ENCODE measurements at places on chromosomes 7 and 10. TPM values are rescaled to one million over a fixed set of nuclear protein-coding genes. Genes with fewer than 3 reads are reported as not detected.

PLXDC2 gene
- total RNA-seq = 20.5 TPM

GSTO1 gene
- 91.6 TPM for total RNA-seq

C1QL3 gene
- not detected for total RNA-seq

KCND2 gene
- total RNA-seq = 14.5 TPM

VAX1 gene
- total RNA-seq = not detected

EN2 gene
- 1.5 TPM for total RNA-seq

DNA sequence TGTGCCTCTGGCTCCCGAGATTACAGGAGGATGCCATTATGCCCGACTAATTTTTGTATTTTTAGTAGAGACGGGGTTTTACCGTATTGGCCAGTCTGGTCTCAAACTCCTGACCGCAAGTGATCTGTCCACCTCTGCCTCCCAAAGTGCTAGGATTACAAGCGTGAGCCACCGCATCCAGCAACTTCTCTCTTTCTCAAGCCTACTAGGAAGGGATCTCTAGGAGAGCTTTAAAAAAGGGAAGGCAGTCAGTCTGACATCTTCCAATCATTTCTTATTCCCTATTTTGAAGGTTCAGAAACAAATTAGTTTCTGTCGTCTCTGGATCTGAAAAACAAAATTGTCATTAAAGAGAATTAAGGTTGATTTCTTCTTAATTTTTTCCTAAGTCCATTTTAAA, 2.5 kb upstream of the TMEM26 start:
- no peaks in the 10 kb centered on the region for H3K27me3 ChIP-seq
- no peak for DNase-seq
- peaks cover 4% of the 10 kb centered on the region for H3K4me1 ChIP-seq
- no peak overlapping the region for H3K27ac ChIP-seq
- no peaks in the 10 kb centered on the region for H3K36me3 ChIP-seq

DNA sequence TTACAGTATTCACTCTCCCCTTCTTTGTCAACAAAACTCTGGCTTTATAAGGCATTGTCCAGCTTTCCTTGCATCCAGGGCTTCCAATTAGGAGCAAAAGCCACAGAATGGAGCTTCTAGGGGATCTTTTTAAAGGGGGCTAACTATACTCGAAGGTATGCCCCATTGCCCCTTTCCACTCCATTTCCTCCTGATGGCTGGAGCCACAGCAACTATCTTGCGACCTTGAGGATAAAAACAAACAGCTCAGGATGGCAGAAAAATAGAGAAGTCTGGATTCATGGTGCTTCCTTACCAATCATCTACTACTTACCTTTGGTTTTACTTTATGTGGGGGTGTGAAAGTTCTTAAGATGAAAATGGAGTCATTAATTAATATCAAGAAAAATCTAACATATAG, 206.3 kb upstream of the PODXL start:
- no peak for DNase-seq
- H3K27ac ChIP-seq = no peak overlapping the region
- H3K36me3 ChIP-seq = no peaks in the 10 kb centered on the region

DNA sequence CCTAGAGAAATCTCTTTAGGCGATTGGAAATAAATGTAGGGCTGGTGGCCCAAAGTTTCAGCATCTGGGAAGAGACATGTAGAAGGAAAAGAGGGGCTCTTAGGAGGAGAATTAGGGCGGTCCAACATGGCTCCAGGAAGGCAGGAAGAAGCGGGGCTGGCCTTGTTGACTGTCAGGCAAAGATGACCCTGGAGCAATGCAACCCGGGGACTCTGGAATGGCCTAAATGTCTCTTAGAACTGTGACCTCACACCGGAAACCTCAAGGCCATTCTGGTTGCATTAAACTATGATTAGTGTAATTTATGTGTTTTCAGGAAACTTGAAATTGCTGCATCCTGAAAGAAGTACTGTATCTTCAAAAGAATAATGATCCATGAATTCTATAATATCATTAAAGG, 66.8 kb downstream of the NRP1 start:
- peaks cover 3% of the 10 kb centered on the region for H3K27me3 ChIP-seq
- no peaks in the 10 kb centered on the region for H3K36me3 ChIP-seq
- no peak overlapping the region for H3K4me3 ChIP-seq

GRCh38 chr10:93452143-93452542, 30.0 kb downstream of the MYOF start:
- no peaks in the 10 kb centered on the region for H3K27me3 ChIP-seq
- no peak overlapping the region for H3K4me3 ChIP-seq
- no peaks in the 10 kb centered on the region for H3K36me3 ChIP-seq
- H3K4me1 ChIP-seq = no peaks in the 10 kb centered on the region
- no peak for DNase-seq
- H3K27ac ChIP-seq = no peak overlapping the region

DNA sequence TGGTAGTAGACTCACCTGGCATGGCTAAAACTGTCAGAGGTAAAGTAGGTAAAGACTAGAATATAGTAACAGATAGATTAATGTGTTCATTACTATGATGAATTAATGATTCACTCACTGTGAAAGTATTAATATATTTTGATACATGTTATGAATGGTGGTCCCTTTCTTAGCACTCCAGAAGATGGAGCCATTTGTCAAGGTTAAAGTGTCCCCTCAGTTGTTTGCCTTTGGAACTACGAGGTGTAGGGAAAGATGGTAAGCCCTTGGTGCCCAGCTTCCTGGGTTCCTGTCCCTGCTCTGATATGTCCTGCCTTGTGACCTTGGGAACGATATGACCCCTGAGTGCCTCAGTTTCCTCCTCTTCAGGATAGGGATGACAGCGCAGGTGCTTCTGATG, 49.4 kb downstream of the HTRA1 start:
- no peak for DNase-seq
- H3K27ac ChIP-seq = no peak overlapping the region
- H3K4me3 ChIP-seq = no peak overlapping the region
- peaks cover 2% of the 10 kb centered on the region for H3K4me1 ChIP-seq
- no peaks in the 10 kb centered on the region for H3K27me3 ChIP-seq

- H3K4me1 ChIP-seq = peaks cover 3% of the 10 kb centered on the region
- no peak for DNase-seq
- peak overlapping the region; percentile 58 for H3K4me3 ChIP-seq
Observed at GRCh38 chr7:70696201-70696754, 435.7 kb upstream of the GALNT17 start.

DNA sequence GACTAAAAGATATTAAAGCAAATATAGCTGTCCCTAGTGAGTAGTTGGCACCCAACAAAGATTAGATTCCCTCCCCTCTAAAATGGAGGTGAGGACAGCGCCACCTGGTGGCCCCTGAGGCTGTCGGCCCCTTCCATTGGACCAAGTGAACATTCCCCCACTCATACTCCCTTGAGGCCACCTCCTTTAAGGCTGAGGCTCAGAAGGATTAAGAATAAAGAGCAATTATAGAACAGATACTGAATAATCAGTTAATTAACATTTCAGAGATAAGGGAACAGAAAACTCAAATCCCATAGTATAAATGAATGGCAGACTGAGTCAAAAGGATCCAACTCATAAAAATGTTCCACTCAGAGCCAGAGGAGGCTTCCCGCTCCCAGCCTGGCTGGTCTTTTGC, 130.4 kb upstream of the GHITM start:
- no peak overlapping the region for H3K27ac ChIP-seq
- no peaks in the 10 kb centered on the region for H3K36me3 ChIP-seq
- no peak for DNase-seq
- H3K4me3 ChIP-seq = no peak overlapping the region
- no peaks in the 10 kb centered on the region for H3K27me3 ChIP-seq

DNA sequence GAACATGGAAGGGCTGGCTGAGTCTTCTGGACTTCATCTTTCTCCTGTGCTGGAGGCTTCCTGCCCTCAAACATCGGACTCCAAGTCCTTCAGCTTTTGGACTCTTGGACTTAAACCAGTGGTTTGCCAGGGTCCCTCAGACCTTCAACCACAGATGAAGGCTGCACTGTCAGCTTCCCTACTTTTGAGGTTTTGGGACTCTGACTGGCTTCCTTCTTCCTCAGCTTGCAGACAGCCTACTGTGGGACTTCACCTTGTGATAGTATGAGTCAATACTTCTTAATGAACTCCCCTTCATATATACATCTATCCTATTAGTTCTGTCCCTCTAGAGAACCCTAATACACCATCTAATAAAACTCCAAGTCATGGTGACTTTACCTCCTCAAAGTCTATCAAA, 4.0 kb upstream of the CLEC5A start:
- H3K4me1 ChIP-seq = no peaks in the 10 kb centered on the region
- no peak overlapping the region for H3K4me3 ChIP-seq

DNA sequence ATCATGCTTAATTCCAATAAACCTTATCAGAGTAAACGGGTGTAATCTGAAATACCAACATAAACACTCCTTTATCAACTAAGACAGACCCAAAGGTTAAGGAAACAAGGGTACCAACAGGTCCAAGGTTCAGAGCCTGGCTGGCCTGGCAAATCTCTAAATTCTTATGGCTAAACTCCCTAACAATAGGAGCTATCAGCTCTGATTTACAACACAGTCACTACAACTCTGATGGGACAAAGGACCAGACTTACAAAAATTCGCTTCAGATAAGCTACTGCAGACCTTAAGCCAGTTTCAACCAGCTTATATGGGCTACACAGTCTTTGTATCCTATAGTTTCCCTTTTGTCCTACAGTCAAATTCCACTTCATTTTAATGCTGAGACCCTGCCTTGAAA, 381.9 kb downstream of the ZWINT start:
- H3K27me3 ChIP-seq = no peaks in the 10 kb centered on the region
- H3K4me1 ChIP-seq = no peaks in the 10 kb centered on the region
- H3K27ac ChIP-seq = no peak overlapping the region
- DNase-seq = no peak
- no peak overlapping the region for H3K4me3 ChIP-seq

GRCh38 chr7:78172267-78172757, 373.7 kb downstream of the PHTF2 start:
- H3K36me3 ChIP-seq = no peaks in the 10 kb centered on the region
- H3K27ac ChIP-seq = no peak overlapping the region
- DNase-seq = no peak

GRCh38 chr7:13560441-13560840, 429.0 kb downstream of the ETV1 start:
- no peak overlapping the region for H3K4me3 ChIP-seq
- no peaks in the 10 kb centered on the region for H3K4me1 ChIP-seq
- no peaks in the 10 kb centered on the region for H3K27me3 ChIP-seq

DNA sequence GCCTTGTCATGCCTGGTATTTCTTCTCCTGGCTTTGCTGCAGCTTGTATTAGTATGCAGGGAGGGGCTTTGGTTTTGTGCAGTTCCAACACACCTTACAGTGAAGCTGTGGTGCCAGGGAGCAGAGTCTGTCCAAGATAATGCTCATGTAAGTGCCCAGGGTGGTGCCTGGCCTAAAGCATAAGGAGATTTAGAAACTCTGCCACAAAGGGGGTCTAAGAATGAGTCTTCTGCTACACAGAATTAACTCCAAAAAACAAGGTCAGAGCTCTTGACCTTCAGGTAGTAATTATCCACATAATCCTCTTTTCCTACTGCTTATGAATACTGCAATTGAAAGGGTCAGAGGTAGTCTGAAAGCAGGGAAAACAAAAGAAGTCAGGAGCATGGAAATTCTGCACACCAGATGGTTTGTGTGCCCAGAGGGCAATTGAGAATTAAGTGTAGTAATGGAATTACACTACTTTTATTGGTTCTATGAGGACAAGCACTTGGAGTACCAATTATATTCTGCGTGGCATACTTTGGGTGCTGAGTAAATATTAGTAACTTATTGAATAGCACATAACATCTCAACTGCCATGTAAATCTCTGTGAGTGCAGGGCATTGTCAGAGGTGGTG, 121.5 kb downstream of the KAT6B start:
- H3K36me3 ChIP-seq = no peaks in the 10 kb centered on the region
- H3K27ac ChIP-seq = no peak overlapping the region
- H3K4me3 ChIP-seq = no peak overlapping the region
- DNase-seq = no peak
- H3K4me1 ChIP-seq = peaks cover 4% of the 10 kb centered on the region
